ENCODE measurements at places on chromosomes 6 and 20.

- DNase-seq = no peak
Observed at GRCh38 chr6:166644681-166645080, 17.6 kb upstream of the RPS6KA2 start.

DNA sequence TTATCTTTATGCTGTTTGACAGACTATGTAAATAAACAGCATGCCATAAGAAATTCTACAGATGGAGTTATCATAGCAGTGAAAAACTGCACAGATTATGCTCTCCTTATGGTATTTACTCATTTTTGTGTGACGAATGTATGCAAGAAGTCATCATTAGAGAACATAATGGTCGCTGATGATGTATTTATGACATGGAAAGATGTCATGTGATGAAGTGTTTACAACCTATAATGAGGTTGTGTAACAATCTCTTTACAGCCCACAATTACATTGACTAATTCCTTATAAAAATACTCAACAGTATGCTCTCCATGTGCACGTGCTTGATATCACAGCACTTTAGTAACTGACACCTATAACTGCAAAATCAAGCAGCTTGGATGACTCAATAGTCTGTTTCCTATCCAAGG is 192.4 kb downstream of the BMP2 start:
- DNase-seq = no peak

DNA sequence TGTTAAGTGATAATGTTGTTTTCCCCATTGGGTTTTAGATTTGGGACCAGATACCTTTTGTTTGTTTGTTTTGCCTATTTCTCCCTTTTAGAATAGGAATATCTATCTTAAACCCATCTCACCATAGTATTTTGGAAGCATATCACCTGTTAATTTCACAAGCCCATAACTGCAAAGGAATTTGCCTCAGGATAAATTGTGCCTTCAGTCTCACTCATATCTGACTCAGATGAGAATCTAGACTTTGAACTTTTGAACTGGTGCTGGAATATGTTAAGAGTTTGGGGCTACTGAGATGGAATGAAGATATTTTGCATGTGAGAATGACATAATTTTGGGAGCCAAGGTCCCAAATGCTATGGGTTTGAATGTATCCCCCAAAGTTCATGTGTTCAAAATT is 607.4 kb downstream of the HACE1 start:
- no peak for DNase-seq

DNA sequence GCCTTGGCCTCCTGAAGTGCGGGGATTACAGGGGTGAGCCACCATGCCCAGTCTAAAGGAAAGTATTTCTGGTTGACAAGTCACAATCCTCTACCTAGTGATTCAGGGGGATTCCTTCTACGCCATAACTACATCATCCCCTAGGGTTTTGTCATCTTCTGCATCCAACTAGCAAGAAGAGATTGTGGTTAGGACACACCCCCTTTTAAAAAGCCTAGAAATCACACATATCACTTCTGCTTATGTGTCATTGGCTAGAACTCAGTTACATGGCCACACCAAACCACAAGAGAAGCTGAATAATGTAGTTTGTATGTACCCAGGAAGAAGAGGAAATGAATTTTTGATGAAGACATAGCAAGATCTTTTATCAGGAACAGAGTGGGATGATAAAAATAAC is 14.7 kb upstream of the CHD6 start:
- DNase-seq = no peak

GRCh38 chr20:4091490-4092479 is 76.4 kb upstream of the RNF24 start:
- peak; percentile 44 for DNase-seq

DNA sequence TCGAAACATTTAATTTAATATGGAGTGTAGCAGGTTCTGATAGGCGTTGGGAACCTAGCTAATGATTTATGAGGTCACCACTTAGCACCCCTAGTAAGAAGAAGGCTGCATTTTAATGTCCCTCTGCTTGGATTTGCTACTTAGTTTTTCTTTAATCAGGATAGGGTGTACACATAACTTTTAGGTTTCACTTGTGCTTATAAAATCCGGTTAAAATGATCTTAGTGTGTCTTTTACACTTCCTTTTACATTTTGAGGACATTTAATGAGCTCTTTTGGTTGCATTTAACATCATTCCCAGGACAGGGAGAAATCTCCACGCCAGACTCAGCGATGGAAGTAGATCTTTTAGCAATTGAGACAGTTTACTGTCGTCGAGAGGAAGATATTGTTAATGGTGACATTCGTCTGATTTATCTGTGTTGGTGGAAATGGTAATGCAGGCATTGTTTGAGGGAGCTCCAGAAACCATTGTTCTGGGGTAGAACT is 5.6 kb downstream of the TFAP2A start:
- DNase-seq = no peak

DNA sequence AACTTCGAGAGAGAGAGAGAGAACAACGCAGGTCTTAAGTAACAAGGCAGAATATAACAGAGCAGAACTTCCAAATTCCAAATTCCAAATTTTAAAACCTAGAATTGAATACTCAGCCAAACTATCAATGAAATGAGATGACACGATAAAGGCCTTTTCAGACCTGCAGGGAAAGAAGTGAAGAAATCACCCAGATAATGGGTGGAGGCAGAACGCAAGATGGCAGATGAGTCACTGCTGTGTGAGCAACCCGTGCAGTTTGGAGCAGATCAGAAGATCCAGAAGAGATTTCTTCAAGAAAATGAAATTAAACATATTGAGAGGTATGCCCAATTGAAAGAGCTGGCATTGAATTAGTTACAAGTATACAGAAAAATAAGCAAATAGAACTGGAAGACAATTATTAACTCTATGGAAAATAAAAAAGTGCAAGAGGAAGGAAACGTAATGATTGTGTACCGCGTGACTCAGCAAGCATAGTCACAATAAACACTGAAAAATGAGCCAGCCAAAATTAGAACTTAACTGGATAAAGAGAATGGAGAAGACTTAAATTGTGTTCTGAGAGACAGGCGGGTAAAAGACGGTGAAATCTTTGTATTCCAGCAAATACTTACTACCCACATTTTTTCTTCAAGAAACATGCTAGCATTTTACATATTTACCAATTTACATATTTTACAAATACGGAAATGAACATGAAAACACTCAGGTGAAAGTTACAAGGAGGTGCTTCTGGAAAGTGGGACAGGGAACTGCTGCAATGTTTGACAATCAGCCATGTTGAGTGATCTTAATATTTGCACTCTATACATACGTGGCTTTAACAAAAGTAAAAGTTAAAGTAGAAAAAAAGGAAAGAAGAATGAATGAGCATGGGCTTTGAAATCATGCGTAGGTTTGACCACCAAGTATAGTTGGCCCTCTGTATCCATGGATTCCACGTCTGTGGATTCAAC is 87.9 kb upstream of the CDYL start:
- DNase-seq = no peak

GRCh38 chr20:37346236-37346534 is 245 bp downstream of the SRC start:
- no peak for DNase-seq

DNA sequence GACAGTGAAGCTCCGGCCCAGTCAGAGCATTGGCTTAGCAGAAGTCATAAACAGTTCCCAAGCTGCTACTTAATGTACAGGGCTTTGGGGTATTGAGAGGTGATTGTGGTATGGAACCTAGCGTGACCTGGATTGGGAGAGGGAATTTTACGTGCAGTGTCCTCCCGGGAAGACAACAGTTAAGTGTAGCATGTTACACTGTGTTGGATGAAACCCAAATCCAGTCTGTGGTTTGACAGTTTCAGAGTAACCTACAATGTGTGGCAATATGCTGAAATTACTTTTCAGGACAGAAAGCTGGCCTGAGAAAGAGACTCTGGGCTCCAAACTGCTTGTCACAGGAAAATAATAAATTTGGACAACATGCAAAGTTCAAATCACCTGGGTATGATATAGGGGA is 28.1 kb upstream of the RALGAPA2 start:
- no peak for DNase-seq

DNA sequence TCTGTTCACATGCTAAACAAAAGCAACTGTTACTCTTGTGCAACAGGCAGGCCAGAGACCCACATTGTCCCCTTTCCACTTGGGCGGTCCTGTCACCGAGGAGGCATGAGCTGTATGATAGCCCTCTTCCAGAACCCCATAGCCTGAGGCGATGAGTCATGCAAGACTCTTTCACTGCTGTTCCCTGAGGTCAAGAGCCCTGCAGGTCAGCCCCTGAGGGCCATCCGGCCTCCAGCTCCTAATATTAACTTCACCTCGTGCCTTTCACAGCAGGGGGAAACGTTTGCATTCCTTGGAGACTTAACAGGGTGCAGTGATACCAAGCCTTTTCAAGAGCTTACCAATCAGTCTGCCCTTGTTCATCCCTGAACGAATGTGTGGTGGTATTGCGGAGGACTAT is 253.3 kb upstream of the ECI2 start:
- no peak for DNase-seq

DNA sequence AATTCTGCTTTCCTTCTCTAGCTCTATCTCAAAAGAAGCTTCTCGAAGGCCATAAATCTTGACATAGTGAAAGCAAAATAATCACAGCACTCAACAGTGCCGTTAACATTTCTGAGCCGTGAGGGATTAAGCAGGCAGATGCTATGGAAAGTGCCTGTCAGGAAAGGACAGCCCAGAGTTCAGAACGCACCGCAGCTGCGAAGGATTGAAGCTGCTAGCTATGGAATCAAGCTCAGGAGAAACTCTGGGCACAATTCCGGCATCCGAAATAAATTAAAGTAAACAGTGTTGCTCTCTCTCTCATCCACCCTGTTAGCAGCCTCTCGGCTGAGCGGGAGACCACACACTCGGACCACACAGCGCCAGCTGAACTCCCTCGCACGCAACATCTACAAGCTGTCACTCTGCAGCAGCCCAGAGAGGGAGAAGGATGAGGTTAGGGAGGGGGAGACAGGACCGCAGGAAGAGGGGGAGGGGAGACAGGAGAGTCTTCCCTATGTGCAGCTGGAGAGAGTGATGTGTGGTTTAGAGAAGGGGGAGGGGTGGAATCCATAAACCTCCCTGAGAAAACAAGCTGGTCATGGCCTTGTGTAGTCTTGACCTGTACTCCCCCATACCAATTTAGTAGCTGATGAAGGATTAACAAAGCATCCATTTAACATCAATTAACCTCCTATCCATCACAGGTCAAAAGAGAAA is 9.0 kb downstream of the EXOC2 start:
- no peak for DNase-seq

DNA sequence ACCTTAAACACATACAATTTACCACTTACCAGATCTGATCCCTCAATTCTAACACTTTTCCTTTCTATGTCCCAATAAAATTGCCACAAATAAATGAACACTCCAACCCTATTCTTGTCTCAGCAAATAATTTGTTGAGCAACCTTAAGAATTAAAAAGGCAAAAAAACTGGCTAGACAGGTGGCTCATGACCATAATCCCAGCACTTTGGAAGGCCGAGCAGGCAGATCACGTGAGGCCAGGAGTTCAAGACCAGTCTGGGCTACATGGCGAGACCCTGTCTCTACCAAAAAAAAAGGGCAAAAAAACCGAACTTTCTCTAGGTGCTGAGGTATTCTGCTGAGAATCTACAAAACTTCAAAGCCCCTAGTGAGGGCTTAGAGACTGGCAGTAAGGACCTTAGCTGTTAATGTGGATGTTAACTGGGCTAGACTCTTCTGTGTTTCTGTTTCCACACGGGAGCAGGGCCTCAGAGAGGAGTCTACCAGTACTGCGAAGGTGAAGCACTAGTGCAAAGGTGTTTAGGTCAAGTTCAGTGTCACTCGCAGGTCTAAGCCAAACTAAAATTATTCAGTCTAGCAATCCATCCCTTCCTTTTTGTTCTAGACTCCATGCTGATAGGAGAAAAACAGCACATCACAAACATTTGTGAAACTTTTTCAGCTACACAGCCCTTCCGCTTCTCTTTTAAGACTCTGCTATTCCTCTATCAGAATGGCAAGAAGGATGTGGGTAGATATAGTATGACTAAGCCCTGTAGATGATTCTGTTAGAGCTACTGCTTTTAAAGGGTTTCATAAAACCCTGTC is 2.6 kb downstream of the FASTKD5 start:
- no peak for DNase-seq

DNA sequence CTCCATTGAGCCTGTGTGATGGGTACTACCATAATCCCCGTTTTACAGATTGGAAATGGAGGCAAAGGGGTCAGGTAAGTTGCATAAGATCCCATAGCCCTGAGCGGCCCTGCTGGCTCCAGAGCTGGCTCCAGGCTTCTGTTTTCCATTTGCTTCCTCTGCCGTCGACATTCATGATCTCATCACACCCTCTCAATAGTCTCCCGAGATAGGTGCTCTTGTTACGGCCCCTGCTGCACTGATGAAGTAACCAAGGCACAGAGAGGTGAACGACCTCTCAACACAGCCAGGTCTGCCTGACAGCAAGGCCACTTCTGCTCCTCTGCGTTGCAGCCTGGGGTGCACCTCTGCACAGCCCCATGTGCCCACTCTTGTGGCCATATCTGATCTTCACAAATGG is 16.9 kb downstream of the CDH22 start:
- no peak for DNase-seq

Data from stimulated activated CD4-positive, alpha-beta T cell treated with anti-CD3 and anti-CD28 coated beads, Interleukin-4, amount 100 ng/mL, for 1 hour (primary cell).